Stimulated activated CD4-positive, alpha-beta T cell treated with anti-CD3 and anti-CD28 coated beads, TNF-alpha, amount 100 ng/mL, for 24 hours (primary cell): ENCODE measurements at places on chromosomes 2 and 18.

DNA sequence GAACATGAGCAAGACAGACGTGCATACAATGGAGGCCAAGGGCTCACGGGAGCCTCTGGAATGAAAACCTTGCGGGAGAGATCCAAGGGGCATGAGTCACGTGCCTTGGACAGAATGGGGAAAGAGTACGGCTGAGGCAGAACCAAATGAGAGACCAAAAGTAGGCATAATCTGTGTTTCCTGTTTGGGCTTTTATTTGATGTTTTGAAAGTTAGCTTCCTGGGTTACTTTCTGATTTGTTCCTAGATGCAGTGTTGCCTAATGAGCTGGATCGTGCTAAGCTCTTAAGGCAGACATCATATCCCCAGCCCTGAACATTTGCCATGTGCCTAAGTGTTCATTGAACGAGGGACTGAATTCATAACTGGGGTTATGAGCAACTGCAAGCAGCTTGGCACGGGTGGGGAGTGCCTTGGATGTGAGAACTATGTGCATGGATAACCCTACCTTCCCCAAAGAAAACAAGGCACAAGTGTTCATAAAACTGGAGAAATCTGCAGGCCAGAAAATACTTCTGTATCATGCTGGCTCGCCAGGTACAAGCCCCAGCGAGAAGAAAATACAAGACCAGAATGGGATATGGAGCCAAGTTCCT is 60.3 kb upstream of the RPL31 start:
- DNase-seq, result no peak

- no peak for DNase-seq
These were observed 45.9 kb upstream of the IGFBP5 start for GRCh38 chr2:216741223-216741593.

- DNase-seq, result no peak
These were observed 104.4 kb upstream of the SMAD2 start for GRCh38 chr18:48034651-48035555.

GRCh38 chr2:72414137-72414760 is 266.6 kb upstream of the CYP26B1 start:
- DNase-seq, result no peak

- DNase-seq, result no peak
These were observed 39.2 kb upstream of the RNU4ATAC start for GRCh38 chr2:121491518-121491917.

DNA sequence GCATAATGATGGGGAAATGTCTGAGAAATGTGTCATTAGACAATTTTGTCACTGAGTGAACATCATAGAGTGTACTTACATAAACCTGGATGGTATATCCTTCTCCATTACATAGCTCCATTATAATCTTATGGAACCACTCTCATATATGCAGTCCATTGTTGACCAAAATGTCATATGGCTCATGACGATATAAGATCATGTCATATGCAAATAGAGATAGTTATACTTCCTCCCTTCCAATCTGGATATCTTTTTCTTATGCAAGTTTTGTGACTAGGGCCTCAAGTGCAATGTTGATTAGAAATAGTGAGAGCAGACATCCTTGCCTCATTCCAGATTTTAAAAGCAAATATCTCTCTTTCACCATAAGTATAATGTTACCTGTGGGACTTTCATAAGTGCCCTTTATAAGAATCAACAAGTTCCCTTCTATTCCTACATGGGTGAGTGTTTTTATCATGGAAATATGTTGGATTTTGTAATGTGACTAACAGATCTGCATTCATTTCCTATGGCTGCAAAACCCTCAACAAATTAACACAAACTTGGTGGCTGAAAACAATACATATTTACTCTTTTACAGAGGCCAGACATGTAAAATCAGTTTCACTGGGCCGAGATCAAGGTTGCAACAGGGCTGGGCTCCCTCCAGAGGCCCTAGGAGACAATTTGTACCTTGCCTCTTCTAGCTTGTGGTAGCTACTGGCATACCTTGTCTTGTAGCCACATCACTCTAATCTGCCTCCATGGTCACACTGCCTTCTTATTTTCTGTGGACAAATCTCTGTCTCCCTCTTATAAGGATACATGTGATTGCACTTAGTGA is 21.6 kb upstream of the SULT1C4 start:
- no peak for DNase-seq

GRCh38 chr2:160557903-160558302 is 64.3 kb upstream of the RBMS1 start:
- no peak for DNase-seq

- DNase-seq, result no peak
These were observed 118.9 kb downstream of the ACAA2 start for GRCh38 chr18:49694402-49694801.

DNA sequence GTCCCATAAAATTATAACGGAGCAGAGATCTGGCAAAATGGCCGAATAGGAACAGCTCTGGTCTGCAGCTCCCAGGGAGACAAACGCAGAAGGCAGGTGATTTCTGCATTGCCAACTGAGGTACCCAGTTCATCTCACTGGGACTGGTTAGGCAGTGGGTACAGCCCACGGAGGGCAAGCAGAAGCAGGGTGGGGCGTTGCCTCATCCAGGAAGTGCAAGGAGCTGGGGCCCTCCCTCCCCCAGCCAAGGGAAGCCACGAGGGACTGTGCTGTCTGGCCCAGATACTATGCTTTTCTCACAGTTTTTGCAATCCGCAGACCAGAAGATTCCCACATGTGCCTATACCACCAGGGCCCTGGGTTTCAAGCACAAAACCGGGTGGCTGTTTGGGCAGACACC is 22.8 kb downstream of the ICA1L start:
- no peak for DNase-seq

DNA sequence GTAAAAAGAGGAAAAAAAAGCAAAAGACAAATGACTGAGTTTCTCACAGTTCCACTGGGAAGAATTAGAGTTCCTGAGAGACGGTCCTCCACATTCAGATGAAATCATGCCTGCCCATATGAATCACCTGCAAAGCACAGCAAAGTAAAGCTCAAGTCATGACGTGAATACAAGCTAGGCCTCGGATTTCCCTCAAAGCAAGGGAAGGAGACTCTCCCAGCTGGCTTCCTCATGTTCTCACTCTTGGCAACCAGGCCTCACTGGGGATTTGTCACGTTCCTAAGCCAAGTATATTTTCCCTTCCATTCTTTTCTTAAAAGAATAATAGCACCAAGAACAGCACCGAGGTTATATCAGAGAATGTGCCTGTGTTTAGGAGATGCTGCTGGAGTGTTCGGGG is 47.0 kb downstream of the CYP27C1 start:
- DNase-seq, result no peak

- no peak for DNase-seq
These were observed 151.6 kb upstream of the ZNF236 start for GRCh38 chr18:76670564-76671288.

DNA sequence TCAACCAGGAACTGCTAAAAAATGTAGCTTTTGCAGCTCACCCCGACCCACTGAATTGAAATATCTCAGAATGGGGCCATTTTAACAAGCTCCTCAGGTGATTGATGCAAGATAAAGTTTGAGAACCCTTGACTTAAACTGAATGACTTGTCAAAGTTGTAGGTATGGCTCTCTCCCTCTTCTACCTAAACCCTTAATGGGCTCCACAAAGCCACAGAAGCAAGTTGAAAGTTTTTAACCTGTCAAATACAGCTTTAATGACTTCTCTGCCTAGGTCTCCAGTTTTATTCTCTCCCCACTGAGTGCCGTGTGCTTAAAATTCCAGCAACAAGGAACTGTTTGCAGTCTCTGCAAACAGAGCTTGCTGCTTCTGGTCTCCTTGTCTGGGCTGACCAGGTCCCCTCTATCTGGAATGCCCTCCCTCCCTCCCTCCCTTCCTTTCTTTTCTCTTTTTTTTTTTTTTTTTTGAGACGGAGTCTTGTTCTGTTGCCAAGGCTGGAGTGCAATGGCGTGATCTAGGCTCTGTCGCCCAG is 19.7 kb upstream of the RNF125 start:
- DNase-seq, result no peak

DNA sequence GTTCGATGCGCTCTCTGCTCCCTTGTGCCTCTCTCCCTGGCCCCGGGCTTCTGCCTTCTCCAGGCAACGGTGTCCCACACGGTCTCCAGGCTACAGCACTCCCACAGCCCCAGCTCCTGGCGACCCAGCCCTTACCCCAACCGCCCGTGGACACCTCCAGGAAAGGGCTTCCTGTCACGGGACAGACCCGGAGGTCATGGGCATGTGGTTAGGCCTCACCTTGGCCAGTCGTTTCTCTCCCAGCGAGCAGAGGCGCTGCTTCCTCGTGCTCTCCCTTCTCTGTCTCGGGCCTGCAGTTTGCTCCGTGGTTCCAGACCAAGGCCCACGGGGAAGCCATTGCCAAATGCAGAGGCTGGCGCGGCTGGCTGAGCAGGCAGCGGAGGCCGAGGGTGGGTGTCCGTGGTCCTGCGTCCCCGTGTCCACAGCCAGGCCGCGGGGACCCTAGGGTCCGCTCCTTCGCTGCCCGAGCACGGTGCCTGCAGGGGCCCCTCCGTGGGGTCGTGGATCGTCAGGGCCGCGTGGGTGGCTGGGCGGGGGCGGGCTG is 61.0 kb upstream of the IL1RL1 start:
- DNase-seq, result no peak

GRCh38 chr2:181540421-181540820 is 83.2 kb downstream of the ITGA4 start:
- no peak for DNase-seq
